ENCODE measurements at places on chromosomes 3 and 15. TPM values are rescaled to one million over a fixed set of nuclear protein-coding genes. Genes with fewer than 3 reads are reported as not detected.

SLC15A2 gene
- 2.2 TPM for total RNA-seq

ZBBX gene
- total RNA-seq, result not detected

UPK1B gene
- not detected for total RNA-seq

SCN5A gene
- total RNA-seq, result not detected

GP5 gene
- total RNA-seq, result 9.6 TPM

DPPA2 gene
- total RNA-seq, result not detected

ADAMTS7 gene
- total RNA-seq, result not detected

ALCAM gene
- 9.6 TPM for total RNA-seq

DNA sequence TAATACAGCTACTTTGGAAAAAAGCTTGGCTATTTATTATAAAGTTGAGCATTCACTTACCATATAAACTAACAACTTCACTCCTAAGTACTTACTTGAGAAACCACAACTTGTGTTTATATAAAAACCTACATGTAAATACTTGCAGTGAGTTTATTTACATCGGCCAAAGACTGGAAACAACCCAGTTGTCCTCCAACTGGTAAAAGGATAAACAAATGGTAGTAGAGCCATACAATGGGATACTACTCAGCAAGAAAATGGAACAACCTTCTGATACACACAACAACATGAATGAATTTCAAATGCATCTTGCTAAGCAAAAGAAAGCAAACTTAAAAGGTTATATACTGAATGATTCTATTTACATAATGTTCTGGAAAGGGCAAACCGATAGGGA, 63.7 kb downstream of the SLC7A14 start:
- H3K4me3 ChIP-seq, result no peak overlapping the region
- no peaks in the 10 kb centered on the region for H3K36me3 ChIP-seq
- H3K27me3 ChIP-seq, result no peaks in the 10 kb centered on the region
- H3K4me1 ChIP-seq, result no peaks in the 10 kb centered on the region

- peak overlapping the region; percentile 99 for H3K27ac ChIP-seq
- peak overlapping the region; percentile 80 for H3K4me3 ChIP-seq
- DNase-seq, result peak; percentile 19
- no peaks in the 10 kb centered on the region for H3K36me3 ChIP-seq
Observed at GRCh38 chr15:65790694-65791334, 1.3 kb downstream of the DENND4A start.

- H3K4me3 ChIP-seq, result no peak overlapping the region
- no peaks in the 10 kb centered on the region for H3K36me3 ChIP-seq
- peaks cover 4% of the 10 kb centered on the region for H3K4me1 ChIP-seq
- H3K27ac ChIP-seq, result no peak overlapping the region
- no peak for DNase-seq
- no peaks in the 10 kb centered on the region for H3K27me3 ChIP-seq
Observed at GRCh38 chr3:190615607-190616006, 101.7 kb downstream of the IL1RAP start.

DNA sequence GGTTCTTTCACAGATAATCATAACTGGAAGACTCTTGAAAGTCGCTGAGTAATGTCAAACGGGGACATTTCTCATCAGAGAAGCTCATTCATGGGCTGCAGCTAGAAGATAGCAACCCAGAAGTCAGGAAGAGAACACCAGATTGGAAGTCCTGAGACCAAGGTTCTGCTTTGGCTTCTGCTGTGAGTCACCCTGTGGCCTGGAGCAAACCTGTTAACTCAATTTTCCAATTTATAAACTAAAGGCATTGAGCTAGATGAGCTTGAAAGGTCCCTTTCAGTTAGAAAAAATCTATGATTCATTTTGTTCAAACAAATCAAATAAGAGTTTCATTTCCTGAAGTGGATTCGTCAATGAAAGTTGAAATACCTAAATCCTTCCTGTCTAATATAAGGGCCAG, 402.2 kb downstream of the EPHB1 start:
- no peaks in the 10 kb centered on the region for H3K27me3 ChIP-seq
- no peak overlapping the region for H3K27ac ChIP-seq
- no peaks in the 10 kb centered on the region for H3K36me3 ChIP-seq
- no peak for DNase-seq
- no peak overlapping the region for H3K4me3 ChIP-seq

DNA sequence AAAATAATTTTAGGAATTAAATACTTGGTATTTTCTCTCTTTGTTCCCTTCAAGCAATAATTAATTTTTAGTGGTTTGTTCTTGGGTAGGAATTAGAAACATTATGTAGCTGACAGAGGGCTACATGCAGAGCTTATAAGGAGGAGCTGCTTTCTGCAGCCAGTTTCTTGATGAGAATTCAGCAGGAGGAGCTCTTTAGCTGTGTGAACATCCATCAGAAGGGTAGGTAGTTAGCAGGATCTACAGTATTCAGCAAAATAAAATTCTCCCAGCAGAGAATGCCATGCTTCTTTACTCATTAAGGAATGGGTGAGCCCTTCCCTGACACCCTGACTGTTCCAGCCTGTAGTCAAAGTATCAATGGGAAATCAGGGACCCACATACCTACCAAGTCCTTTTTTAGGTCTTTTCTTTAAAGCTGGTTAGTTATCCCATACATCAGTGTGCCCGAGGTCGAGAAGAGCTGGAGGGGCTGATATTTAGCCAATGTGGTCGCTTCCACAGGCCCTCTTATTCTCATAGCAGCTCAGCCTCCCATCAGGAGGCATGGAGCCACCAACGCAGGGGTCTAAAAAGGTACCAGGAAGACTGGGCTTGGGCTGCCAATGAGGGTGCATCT, 54.0 kb downstream of the KCNAB1 start:
- no peaks in the 10 kb centered on the region for H3K36me3 ChIP-seq
- H3K27ac ChIP-seq, result no peak overlapping the region
- H3K4me1 ChIP-seq, result no peaks in the 10 kb centered on the region
- H3K27me3 ChIP-seq, result no peaks in the 10 kb centered on the region
- no peak overlapping the region for H3K4me3 ChIP-seq

- H3K27ac ChIP-seq, result no peak overlapping the region
- H3K4me1 ChIP-seq, result no peaks in the 10 kb centered on the region
- no peak overlapping the region for H3K4me3 ChIP-seq
- no peak for DNase-seq
- no peaks in the 10 kb centered on the region for H3K27me3 ChIP-seq
- no peaks in the 10 kb centered on the region for H3K36me3 ChIP-seq
Observed at GRCh38 chr3:112814266-112814665, 32.4 kb downstream of the CD200R1L start.

DNA sequence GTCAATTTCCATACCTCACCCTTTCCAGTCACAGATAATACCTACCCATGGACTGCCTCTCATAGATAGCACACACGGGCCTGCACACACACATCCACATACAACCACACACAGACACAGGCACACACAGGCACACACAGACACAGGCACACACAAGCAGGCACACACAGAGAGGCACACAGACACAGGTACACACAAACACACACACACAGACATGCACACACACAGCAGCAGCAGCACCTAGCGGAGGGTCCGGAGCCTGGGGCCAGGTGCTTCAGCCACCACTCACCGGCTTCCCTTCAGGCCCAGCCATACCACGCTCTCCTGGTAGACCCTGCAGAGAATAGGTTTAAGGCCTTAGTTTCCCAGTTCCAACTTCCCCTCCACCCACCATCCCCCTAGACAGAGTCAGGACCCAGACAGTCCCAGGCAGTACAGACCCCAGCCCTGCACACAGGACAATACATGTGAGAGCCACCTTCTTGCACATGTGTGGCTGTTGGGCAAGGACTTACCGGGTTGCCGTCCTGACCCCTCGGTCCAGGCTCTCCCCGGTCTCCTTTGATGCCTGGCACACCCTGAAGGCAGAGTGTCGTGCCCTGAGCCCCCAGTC, 10.5 kb upstream of the UCN2 start:
- no peaks in the 10 kb centered on the region for H3K36me3 ChIP-seq
- no peak overlapping the region for H3K27ac ChIP-seq
- no peak overlapping the region for H3K4me3 ChIP-seq
- H3K4me1 ChIP-seq, result no peaks in the 10 kb centered on the region
- no peaks in the 10 kb centered on the region for H3K27me3 ChIP-seq

DNA sequence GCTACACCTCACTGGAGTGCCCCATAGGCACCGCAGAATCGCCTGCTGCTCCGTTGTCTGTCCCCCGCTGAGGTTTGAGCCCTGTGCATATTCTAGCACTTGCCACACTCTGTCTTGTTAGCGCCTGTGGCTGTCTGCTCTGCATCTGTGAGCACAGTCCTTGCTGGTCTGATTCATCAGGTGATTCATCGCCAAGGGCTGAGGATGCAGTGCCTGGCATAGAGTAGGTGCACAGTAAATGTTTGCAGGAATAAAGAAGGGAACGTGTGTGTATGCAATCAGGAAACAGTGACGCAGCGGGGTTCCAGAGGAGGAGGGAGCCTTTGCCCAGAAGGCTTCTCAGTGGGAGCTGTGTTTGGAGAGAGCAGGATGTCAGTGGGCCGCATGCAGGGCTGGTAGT, 124.0 kb upstream of the PLXNA1 start:
- DNase-seq, result no peak
- no peaks in the 10 kb centered on the region for H3K27me3 ChIP-seq
- no peak overlapping the region for H3K27ac ChIP-seq
- no peak overlapping the region for H3K4me3 ChIP-seq
- no peaks in the 10 kb centered on the region for H3K4me1 ChIP-seq
- no peaks in the 10 kb centered on the region for H3K36me3 ChIP-seq

- no peak for DNase-seq
- no peaks in the 10 kb centered on the region for H3K36me3 ChIP-seq
Observed at GRCh38 chr3:165749821-165750220, 87.4 kb downstream of the BCHE start.

- H3K27me3 ChIP-seq, result no peaks in the 10 kb centered on the region
- H3K4me1 ChIP-seq, result peaks cover 51% of the 10 kb centered on the region
- DNase-seq, result no peak
- H3K27ac ChIP-seq, result peak overlapping the region; percentile 95
Observed at GRCh38 chr3:48473617-48473952, 27.0 kb downstream of the ATRIP start.

DNA sequence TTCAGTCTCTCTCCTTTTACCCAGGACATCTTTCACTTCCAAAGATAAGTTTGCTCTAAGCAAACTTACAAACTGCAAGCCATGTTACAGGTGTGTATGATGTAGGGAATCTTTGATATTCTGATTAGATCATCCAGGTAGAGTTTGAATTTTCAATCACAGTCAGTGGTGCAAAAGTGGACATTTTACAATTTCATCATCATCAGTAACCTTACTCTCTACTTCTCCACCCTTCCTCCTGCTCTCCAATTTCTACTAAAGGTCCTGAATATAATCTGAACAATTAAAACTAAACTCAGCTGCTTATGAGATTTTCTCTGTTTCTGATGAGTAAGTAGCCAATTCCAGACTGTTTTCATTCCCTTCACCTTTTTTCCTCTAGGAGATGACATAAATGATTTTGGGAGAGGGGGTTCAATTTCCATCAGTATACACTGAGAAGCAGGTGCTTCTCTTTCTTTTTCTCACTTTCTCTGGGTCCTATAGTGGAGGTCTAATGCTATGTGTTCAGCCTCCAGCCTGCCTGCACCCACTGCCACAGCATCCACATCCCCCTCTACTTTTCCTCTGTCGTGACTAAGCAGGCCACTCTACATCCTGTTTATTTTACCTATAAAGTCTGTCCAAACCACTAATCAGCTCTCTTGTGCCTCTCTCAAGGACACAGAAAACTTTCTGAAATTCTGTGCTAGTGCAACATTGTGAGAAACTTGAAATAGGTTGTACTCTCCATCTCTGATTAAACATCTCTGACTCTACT, 27.6 kb downstream of the SUCNR1 start:
- H3K4me3 ChIP-seq, result no peak overlapping the region
- no peak overlapping the region for H3K27ac ChIP-seq
- no peaks in the 10 kb centered on the region for H3K27me3 ChIP-seq
- no peaks in the 10 kb centered on the region for H3K4me1 ChIP-seq
- H3K36me3 ChIP-seq, result no peaks in the 10 kb centered on the region

DNA sequence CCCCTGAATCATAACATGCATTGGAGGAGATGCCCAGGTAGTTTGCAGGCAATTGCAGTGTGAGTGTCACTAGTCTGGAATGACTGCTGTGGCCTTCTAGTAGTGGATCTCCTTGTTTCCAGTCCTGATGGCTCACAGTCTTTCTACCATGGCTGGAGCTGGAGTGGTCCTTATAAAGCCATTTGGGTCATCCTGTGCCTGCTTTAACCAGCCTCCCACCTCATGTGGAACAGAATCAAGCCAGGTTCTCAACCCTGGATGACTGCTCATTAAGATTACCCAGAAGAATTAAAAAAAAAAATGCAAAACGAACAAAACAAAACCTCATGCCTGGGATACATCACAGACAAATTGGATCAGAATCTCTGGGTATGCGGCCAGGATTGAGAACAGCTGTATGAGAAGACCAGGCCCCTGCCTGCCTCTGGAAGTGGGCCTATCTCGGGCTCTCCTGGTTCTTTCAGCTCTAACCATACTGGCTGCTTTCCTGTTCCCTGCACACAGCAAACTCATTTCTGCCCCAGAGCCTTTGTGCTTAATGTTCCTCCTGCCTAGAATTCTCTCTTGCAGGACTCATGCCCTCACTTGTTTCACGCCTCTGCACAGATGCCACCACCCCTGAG, 96.4 kb downstream of the ITPR1 start:
- H3K27ac ChIP-seq, result no peak overlapping the region
- no peaks in the 10 kb centered on the region for H3K36me3 ChIP-seq
- DNase-seq, result no peak
- peaks cover 41% of the 10 kb centered on the region for H3K4me1 ChIP-seq
- H3K27me3 ChIP-seq, result no peaks in the 10 kb centered on the region

- H3K27me3 ChIP-seq, result no peaks in the 10 kb centered on the region
- no peak overlapping the region for H3K27ac ChIP-seq
- no peak overlapping the region for H3K4me3 ChIP-seq
- no peak for DNase-seq
Observed at GRCh38 chr3:79366414-79366813, 401.4 kb downstream of the ROBO1 start.

- no peak overlapping the region for H3K27ac ChIP-seq
- no peaks in the 10 kb centered on the region for H3K27me3 ChIP-seq
- H3K4me1 ChIP-seq, result no peaks in the 10 kb centered on the region
- DNase-seq, result no peak
Observed at GRCh38 chr3:182005701-182006100, 294.0 kb downstream of the SOX2 start.

DNA sequence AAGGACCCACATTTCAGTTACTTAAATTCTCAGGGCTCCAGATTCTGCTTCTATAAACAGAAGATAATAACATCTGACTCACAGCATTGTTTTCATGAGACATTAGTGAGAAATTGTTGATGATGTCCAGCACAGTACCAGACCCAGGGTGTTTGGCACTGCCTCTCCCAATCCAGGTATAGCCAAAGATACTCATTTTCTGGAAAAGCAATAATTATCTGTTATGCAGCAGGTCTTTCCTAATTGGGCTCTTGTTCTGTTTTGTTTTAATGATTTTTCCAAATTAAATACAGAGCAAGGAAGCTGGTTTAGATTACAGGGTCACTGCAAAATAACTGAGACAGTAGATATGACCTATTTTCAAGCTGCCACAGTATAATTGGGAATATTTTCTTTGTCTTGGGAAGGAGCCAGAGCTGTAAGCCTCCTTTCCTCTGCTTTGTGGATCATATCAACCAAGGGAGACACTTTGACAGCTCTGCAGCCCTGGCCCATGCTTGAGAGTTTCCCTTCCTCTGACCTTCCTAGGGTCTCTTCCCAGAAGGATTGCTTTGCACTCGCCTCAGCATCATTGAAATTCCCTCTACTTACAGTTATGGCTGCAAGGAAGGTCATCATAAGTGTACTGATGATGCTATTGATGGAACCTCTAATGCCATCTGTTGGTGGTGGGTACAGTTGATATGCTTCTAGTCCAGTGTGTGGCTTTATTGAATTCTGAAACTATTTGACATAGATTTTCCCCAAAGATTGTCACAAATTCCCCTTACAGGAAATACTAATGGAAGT, 522.4 kb upstream of the ADAMTS9 start:
- DNase-seq, result no peak
- H3K27me3 ChIP-seq, result no peaks in the 10 kb centered on the region
- H3K4me3 ChIP-seq, result no peak overlapping the region
- H3K27ac ChIP-seq, result no peak overlapping the region
- no peaks in the 10 kb centered on the region for H3K4me1 ChIP-seq

Measured in naive thymus-derived CD4-positive, alpha-beta T cell (primary cell).